Activated T-helper 17 cell treated with anti-CD3 and anti-CD28 coated beads, Interleukin-2, amount 50 U/mL, for 72 hours (primary cell): ENCODE measurements at places on chromosomes 6 and 20. TPM values are rescaled to one million over a fixed set of nuclear protein-coding genes. Genes with fewer than 3 reads are reported as not detected.

- ATAC-seq = no peak
These were observed 41.6 kb downstream of the NUP153 start for GRCh38 chr6:17665132-17665531.

BCKDHB gene
- total RNA-seq = 16.0 TPM

DNA sequence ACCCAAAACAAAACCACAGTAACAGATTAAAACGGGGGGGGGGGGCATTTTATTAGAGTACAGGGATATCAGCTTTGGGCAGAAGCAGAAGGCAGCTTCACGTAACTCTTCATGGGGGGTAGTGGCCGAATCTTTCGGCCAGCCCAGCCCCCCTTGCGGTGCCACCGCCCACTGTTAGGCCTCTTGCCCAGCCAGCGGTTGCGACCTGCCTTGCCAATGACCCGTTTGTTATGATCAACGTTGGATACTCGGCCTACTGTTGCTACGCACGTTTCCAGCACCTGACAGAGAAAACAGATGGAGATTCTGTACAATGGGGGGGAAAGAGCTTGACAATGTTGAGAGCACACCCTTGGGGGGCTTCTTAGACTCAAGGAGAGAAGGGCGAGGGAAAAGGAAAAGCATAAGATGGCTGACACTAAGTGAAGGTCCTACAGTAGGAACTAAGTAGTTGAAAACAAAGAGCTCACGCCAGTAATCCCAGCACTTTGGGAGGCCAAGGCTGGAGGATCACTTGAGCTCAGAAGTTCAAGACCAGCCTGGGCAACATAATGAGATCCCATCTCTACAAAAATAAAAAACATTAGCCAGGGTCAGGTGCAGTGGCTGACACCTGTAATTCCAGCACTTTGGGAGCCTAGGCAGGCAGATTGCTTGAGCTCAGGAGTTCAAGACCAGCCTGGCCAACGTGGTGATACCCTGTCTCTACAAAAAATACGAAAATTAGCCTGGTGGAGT is 724 bp upstream of the CUL7 start:
- ATAC-seq = no peak

DNA sequence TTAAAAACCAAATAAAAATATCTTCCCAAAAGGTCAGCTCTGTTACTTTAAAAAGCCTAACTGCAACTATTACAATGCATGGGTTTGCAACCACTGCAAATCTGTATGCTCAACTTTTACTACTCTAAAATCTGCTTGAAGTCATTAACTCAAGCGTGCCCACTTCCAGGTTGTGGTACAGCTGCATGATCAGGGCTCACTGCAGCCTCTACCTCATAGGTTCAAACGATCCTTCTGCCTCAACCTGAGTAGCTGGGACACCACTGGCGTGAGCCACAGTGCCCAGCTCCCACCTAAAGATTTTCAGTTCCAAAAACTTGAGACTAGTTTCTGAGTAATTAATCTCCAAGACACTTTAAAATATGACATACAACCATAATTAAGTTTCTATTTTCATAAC is 8.2 kb downstream of the DIDO1 start:
- peak; percentile 73 for ATAC-seq

DNA sequence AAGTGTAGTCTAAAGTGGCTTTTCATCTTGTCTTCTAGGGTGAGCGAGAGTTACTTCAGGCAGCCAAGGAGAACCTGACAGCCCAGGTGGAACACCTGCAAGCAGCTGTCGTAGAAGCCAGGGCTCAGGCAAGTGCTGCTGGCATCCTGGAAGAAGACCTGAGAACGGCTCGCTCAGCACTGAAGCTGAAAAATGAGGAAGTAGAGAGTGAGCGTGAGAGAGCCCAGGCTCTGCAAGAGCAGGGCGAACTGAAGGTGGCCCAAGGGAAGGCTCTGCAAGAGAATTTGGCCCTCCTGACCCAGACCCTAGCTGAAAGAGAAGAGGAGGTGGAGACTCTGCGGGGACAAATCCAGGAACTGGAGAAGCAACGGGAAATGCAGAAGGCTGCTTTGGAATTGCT is 27.1 kb downstream of the C20orf173 start:
- ATAC-seq = no peak

GRCh38 chr20:11982955-11983470 is 65.3 kb downstream of the BTBD3 start:
- ATAC-seq = no peak

GRCh38 chr6:133892813-133893691 is 4.1 kb downstream of the TCF21 start:
- no peak for ATAC-seq

- ATAC-seq = peak; percentile 86
These were observed 10.4 kb upstream of the GCNT2 start for GRCh38 chr6:10510592-10511367.

- ATAC-seq = peak; percentile 11
These were observed 38.7 kb downstream of the GNAS start for GRCh38 chr20:58891086-58891717.

PXDC1 gene
- total RNA-seq = 5.5 TPM

DNA sequence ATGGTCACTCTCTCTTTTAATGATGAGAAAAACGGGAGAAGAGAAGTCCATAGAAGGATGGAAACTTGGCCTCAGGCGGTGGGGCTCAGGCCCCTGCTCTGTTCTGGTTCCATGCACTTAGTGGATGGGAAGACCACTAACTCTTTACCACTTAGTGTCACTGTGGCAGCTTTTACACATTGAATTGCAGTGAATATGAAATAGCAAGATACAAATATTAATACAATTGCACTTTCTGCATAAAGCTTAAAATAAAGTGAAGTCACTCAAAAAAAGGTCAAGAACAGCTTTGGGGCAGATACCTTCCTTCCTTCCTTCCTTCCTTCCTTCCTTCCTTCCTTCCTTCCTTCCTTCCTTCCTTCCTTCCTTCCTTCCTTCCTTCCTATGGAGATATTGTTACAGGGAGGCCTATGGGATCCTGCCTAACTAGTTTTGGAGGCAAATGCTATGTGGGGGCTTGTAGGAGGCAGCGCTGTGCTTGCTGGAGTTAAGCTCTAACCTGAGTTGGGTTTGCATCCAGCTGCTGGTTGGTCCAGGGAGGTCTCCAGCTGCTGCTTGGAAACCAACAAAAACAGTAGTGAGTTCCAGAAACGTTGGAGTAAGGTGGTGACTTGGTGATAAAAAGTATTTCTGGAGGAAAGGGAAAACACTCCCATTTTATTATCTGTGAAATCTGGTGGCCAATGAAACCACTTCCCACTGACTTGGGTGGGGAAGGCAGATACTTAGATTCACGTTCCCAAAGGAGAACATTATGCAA is 62.3 kb upstream of the NKX2-2 start:
- ATAC-seq = no peak

GRCh38 chr6:104486035-104486434 is 373.7 kb downstream of the HACE1 start:
- no peak for ATAC-seq

- ATAC-seq = no peak
These were observed 62.5 kb downstream of the CAP2 start for GRCh38 chr6:17455919-17456318.

HSD17B8 gene
- 3.4 TPM for total RNA-seq

NMBR gene
- not detected for total RNA-seq

GRCh38 chr6:1870932-1871331 is 261.2 kb downstream of the FOXC1 start:
- ATAC-seq = no peak

- peak; percentile 70 for ATAC-seq
These were observed 68.2 kb downstream of the RTN4IP1 start for GRCh38 chr6:106560996-106561685.

SLC4A11 gene
- total RNA-seq = 0.26 TPM

DNA sequence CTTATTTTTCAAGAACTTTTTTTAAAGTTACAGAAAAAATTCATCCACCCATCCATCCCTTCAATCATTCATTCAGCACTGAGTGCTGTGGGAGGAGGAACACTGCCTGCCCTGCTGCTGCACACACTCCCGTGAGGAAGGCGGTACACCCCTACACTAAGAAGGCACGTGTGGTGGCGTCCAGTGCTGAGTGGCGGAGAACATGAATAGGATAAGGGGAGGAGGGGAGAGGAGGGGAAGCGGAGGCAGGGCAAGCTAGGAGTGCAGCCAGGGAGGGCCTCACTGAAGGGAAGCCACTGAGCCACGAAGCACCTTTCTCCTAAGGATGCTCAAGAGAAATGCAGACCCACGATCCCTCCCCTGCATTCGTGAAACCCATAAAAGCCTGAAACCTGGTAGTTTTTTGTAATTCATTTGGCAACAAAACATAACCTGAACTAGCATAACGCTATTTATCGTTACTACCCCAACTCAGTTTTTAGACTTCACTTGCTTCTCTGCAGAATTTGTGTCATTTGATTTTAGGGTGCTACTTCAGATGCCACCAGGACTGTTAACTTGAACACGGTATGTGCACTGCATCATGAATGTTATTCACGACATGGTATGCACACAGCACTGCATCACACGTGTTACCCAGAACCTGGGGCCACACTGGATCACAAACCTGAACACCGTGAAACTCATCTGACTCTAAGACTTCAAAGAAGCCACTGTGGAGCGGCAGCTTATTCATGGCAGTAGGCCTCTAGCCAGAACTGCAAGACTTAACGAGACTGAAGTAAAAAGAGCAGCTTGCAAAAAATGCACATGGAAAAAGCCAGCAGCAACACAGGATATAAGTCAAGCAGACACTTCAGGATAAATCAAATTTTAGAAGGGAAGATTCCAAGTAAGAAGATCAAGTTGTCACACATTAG is 3.5 kb downstream of the RNASET2 start:
- ATAC-seq = no peak

- ATAC-seq = no peak
These were observed 33.9 kb downstream of the PSMG4 start for GRCh38 chr6:3292431-3293197.

IFNGR1 gene
- total RNA-seq = 20.9 TPM
